NCI-H345 (cell line): ENCODE measurements at places on chromosomes 11 and 22.
A peak's percentile ranks its signal among the peaks of the same experiment; 100 is the strongest.

DNA sequence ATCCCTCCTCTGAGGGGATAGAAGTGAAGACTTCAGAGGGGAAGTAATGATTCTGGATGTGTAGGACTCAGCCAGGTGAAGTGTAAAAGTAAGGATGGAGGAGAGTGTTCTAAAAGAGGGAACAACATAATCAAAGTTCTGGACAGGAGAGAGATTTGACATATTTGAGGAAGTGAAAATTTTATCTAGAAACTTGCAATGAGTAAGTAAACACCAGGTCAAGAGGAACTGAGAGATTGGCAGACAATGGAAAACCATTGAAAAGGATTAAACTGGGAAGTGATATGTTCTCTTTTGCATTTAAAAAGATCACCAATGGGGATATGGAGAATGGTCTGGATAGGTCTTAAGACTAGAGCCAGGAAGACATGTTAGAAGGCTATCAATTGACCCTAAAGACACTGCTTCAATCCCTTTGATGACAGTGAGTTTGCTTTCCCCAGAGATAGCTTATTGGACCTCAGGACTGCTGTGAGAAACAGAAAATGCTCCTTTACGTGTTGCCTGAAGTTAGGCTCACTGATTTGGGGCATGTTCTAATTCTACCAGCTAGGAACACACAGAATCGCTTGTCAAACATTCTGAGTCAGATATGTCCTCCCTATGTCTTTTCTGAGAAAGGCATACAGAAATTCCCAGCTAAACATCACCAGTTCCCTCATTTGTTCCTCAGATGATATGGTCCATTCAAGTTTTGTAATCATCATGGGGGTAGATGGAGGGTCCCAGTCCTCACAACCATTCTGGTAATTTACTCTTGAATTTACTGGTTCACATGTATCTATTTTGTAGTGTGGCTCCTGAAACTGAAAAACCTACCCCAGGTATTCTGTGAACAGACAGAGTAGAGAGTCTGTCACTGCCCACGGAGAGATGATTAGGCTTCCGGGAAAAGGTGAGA lies 144.9 kb downstream of the MAML2 start:
- DNase-seq = no peak

GRCh38 chr11:22780952-22781593 lies 48.5 kb downstream of the SVIP start:
- DNase-seq = peak; percentile 14

GRCh38 chr22:17997456-17997855 lies 26.9 kb downstream of the MICAL3 start:
- DNase-seq = no peak

DNA sequence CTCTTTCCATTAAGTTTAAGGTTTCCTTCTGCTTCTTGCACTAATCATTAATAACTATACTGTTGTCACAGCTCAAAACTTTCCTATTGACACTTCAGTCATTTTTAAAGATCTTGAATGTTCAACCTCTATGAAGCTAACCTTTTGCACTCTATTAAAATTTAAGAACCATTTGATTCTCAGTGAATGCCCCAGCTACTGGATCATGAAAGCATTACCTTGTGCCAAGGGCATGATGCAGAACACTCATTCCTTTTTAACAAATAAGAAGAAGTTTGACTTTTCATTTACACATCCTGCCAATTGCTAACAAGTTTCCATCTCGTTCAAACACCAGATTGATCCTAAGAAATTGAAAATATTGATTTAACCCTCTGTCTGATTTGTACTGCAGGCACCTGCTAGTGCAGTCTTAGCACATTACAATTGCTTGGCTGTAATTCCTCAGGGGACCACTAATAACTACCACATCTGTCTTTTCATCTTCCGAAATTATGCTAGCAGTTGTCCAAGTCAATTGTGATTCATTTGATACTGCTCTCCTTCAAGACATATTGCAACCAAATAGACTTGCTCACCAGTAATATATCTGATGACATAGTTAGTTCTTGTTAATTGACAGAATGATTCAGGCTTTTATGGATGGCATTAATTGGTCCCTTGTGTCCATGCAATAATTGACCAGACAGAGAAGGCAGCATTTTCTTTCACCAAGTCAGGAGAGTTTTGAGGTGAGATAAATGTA lies 158.4 kb downstream of the TEAD1 start:
- no peak for DNase-seq

GRCh38 chr11:118527109-118527508 lies at the start of gene TTC36:
TTC36 (plus strand) TSS chr11:118527474; CDS start chr11:118527495, 21 bp downstream.
- no peak for DNase-seq

DNA sequence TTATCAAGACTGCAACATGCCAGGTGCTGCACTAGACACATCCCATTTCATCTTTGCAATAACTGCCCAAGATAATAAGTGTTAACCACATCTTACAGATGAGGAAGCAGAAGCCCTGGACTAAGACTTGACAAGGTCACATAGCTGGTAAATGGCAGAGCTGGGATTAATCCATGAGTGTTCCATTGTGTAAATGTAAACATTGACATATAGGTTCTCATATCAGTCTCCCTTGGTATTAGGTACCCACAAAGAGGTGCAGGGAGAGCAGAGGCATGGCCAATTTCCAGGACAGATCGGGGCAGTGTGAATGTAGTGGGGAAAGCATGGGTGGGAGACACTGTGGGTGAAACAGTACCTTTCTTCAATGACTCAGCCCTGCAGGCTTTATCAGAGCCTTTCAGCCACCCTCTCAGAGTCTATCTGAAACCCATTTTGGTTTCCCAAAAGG lies 17.9 kb downstream of the MICAL2 start:
- no peak for DNase-seq

GRCh38 chr11:8533332-8533731 lies 60.7 kb downstream of the STK33 start:
- peak; percentile 14 for DNase-seq

DNA sequence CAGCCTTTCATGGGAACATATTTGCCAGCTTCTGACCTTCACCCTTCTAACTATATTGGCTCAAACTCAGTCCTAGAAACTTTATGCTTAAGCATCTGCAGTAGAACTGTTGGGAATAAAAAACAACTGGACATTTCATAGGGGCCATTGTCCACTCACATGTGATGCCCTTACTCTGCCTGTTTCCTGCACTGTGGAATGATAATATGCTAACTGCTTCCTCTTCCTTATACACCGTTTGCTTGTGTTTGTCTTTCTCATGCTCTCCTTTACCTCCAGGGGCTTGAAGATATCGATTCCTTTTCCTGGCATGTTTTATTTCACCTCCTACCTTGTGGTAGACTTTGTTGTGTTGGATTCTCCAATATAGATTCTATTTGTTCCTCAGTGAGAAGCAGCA lies 333.0 kb upstream of the DDI1 start:
- DNase-seq = no peak

GRCh38 chr11:78248903-78249302 lies 60.2 kb downstream of the USP35 start:
- no peak for DNase-seq

DNA sequence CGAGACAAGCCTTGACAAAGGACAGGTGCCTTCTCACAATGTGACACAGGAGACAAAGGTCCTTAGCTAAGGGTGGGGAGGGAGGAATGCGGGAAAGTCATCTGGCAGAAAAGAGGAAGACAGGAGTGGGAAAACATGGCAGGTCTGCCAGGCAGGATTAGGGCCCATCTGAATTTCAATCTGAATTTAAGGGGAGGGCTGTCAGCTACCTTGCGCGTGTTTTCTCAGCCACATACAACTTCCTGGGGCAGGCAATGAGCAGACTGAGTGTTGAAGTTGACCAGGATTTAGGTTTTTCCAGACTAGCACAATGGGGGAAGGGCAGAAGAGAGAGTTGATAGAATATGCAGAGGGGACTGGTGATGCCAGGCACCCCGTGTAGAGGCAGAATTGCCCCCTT lies 66.7 kb upstream of the LARGE1 start:
- DNase-seq = no peak

GRCh38 chr22:34812631-34813030 lies 253.3 kb upstream of the ISX start:
- no peak for DNase-seq

GRCh38 chr11:22829231-22830081 lies at the start of gene SVIP:
SVIP (minus strand) TSS chr11:22829801; CDS start chr11:22829748, 53 bp downstream.
- DNase-seq = peak; percentile 98

DNA sequence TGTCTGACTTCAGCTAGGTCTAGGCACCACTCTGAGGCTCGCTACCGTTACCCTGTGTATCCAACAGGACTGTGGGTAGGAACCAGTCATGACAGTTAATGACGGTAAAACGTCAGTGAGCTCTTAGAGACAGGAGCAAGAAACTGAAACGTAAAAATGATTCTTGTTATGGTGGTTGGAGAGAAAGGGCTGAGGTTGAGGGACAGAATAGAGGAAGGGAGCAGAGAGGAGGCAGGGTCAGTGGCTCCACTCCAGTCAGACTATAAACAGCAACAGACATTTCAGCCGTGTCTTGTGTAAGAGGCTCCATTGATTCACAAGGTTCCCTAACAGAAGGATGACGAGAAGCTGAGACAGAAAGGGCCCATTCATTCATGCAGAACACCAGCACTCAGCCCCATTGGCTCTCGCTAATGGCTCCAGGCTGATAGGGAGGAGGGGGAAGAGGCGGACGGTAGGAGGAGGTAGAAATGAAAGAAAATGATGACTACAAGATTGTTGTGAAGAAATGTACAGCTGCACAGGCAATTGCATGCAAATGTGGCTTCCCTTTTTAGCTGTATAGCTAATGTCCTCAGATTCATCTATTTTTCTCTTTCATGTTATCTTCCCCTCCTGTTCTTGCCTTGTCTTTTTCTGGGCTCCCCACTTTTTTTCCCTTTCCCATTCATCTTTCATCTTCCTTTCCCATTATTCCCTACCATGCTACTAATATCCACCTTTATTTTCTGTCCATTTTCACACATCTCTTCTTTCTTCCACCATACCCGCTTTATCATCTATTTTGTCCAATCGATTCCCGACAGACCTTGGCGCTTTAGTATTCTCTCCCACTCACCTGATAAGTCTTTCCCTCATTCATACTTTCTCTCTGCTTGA lies 34.3 kb downstream of the ETS1 start:
- DNase-seq = no peak

- DNase-seq = no peak
Observed at GRCh38 chr22:25069426-25069757, 116.9 kb downstream of the KIAA1671 start.

- no peak for DNase-seq
Observed at GRCh38 chr11:57357856-57358255, 19.7 kb downstream of the P2RX3 start.

- no peak for DNase-seq
Observed at GRCh38 chr11:77196961-77197360, 68.9 kb downstream of the MYO7A start.

- DNase-seq = no peak
Observed at GRCh38 chr11:7480113-7480512, 5.2 kb upstream of the OLFML1 start.

- no peak for DNase-seq
Observed at GRCh38 chr11:79671401-79671800, 230.6 kb upstream of the TENM4 start.

GRCh38 chr11:35165030-35165422 lies 26.1 kb downstream of the CD44 start:
- no peak for DNase-seq

GRCh38 chr11:35358391-35358790 lies 61.0 kb downstream of the SLC1A2 start:
- DNase-seq = no peak

GRCh38 chr22:39090426-39091064 lies 6.5 kb upstream of the APOBEC3H start:
- no peak for DNase-seq

DNA sequence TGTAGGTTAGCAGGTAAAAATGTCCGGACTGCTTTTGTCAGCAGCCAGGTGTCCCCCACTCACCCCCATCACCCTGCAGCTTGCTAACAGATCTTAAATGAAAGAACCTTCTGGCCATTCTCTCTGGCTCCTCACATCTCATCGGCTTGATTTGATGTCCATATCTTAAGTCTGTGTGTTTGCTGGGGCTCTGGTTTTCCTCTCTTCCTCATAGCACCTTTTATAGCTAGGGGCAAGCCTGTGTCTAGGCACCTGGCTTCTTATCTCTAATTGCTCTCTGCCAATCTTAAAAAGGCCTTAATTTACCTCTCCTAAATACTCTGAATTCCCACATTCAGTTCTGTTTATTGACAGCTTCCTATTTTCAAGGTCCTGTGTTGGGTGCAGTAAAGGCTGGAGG lies 72.0 kb downstream of the ARHGAP42 start:
- DNase-seq = no peak

DNA sequence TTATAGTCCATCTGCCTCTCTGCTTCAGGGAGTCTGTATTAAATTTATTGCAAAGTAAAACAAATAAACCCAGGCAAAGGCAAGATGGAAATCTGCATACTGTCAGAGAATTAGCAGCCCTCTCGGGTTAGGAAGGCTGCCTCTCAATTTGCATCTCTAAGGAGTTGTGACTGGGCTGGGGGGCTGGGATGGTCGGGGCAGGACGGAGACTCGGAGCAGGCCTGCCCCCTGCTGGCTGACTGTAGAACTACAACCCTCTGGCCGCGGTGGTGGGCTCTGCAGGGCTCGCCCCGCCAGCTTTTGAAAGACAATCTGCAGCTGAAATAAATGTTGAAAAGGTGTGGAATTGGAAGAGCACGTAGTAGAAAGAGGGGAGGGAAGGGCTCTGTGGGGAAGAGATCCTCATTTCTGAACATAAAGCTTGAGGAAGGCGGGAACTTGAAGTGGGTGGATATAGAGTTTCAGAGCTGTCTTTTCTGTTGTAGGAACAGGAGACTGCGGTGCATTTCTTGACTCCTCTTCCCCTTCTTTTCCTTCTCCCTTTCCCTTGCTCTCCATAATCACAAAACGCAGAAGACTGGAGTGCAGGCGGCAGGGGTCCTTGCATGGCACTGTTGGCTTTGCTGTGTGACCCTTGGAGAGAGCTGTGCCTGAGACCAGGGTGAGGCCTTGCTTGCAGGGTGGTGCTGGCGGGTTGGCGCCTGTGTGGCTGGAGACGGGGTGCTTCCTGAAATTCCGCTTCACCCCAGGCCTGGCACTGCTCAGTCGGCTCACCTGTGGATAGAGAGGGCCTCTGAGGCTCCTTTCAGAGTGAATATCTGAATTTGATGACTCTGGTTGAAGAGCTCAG lies 22.6 kb upstream of the PKNOX2 start:
- peak; percentile 27 for DNase-seq

DNA sequence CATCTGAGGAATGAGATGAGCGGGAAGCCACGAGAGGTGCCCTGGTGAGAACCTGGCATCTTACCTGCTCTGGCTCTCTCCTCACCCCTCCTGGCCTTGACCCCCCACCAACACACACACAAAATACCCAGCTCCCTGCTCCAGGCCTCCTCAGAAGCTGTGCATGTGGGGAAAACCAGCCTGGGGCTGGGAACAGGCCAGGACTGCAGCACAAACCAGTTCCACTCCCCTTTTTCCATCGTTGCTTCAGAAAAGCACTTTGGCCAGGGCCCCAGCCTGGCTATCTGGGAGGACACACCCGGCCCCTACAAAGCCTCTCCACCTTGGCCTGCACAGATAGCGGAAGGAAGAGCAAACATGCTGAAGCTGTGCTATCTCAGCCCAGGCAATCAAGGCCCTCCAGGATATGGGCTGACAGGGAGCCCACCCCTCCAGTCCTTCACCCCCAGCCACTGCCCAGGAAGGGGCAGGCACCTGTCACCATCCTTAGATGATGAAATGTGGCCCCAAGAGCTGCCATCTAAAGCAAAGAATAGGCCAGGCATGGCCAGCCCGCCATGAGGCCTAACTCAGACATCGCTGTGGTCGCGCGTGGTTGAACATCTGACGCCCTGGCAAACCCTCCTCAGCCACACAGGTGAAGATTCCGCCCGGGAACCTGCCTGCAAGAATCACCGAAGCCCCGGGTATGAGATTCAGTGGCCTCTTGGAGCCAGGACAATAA lies 35.4 kb downstream of the PISD start:
- DNase-seq = no peak
